Peyer's patch (tissue), 4 donors: ENCODE measurements at places on chromosomes 7 and 10.

- DNase-seq: no peak
These were observed 13.5 kb upstream of the TSPAN13 start for GRCh38 chr7:16739863-16740622.

DNA sequence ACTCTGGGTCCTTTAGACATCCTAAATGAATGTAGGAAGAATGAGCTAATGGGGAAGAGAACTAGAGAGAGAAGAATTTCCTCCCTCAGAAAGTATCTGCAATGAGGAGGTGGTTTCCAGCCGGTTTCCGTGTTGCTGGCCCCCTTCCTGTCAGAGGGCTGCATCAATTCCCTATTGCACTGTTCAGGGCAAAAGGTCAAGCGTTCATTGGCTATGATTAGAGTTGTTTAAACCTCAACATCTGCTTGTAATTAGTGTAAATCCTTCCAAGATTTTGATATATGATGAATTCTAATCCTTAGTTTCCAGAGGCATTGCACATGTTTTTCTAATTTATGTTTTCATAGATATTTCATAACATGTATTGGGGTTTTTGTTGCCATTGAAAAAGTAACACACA, 107.3 kb upstream of the SGCE start:
- no peak for DNase-seq

DNA sequence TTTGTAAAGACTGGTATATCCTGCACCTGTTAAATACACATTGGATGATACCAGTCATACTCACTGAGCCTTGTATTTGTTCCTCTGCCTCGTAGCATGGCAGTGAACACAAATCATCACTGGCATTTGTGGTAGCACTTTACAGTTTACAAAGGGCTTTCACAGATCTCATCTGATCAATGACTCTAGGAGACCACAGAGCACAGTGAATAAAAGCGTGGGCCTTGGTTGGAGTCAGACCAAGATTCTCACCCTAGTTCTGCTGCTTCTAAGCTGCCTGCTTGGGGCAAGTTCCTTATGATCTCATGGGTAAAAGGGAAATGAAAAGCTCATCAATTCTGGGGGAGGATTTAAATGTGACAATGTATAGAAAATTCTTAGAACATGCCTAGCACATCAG, 129.9 kb upstream of the AGK start:
- DNase-seq: no peak

GRCh38 chr7:134630893-134631292, 15.8 kb upstream of the BPGM start:
- DNase-seq: no peak

- DNase-seq: no peak
These were observed 22.2 kb upstream of the CPXM2 start for GRCh38 chr10:123913688-123914268.

- DNase-seq: peak; percentile 78
These were observed 6.5 kb upstream of the C10orf105 start for GRCh38 chr10:71725998-71726579.

DNA sequence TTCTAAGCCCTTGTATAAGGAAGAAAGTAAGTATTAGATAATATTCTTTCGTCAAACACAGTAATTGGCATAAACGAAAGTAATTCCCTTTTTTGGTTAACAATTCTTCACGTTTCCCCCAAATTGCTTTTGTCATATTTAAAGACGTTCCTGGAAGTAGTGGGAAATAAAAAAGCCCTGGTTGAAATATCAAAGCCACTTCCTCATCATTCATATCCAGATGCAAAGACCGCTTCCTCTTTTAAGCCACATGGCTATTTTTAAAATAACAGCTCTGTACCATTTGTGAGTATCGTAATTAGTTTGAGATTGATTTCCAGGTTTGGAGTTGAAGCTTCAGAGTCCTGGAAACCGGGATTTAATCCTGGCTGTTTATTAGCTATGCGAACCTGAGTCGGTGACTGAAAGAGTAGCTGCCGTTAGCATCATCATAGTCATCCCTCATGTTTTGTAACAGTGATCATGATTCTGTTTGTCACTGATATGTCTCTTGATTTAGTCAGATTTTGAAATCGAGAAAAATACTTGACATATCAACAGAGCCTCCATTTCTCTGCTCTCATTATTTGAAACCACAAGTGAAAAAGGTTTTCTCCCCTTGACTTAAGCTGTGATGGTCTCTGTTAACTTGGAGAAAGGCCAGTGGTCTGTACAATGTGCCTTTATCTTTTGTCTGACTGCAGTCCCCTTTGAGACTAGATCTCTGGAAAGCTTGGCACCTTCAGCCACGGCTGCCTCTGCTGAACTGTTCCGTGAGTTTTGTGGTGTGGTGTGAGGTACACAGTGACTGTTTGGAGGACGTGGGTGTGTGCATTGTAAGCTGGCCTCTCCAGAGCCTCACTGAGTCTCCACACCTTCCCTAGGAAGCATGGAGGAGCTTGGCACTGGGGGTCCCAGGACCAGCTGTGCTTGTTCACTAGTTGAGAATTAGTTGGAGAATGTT, 18.1 kb downstream of the OPTN start:
- no peak for DNase-seq

DNA sequence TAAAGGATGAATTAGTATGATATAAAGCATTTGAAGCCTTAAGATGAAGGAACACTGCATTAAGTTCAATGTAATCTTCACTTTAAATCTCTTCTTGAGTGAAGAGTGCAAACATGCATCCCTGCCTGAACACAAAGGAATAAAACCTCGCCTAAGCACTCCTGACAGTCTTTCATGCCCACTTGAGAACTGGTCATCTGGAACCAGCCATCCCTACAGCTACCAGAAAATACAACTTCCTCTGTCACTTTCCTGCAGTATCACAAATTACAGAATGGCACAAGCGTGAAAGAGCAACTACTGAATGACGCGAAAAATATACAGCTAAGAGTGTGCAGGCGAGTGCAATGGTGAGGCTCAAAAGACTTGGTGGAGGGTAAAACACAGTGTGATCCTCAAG, 1079.9 kb downstream of the CNTNAP2 start:
- DNase-seq: no peak

- DNase-seq: peak; percentile 68
These were observed 132.2 kb downstream of the VIPR2 start for GRCh38 chr7:159012353-159013069.

- no peak for DNase-seq
These were observed 22.1 kb upstream of the PRKAR1B start for GRCh38 chr7:749140-749551.

DNA sequence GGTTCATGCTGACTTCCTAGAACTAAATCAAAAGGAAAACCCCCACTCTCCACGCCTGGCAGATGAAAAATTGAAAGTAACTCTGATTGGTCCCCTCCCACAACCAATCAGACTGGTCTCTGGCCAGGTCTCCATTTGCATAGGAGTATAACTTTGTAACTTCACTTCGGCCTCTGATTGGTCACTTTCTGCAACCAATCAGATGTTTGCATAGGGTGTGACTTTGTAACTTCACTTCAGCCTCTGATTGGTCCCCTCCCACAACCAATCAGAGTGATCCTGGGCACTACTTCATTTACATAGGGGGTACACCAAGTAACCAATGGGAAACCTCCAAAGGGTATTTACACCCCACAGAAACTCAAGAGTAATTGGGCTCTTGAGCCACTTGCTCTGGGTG, 306.6 kb upstream of the PFKP start:
- DNase-seq: no peak

GRCh38 chr7:27251652-27252590, 9.3 kb downstream of the EVX1 start:
- DNase-seq: no peak

GRCh38 chr7:7210475-7211237, 28.3 kb downstream of the C1GALT1 start:
- no peak for DNase-seq

- no peak for DNase-seq
These were observed 55.7 kb upstream of the EFCAB10 start for GRCh38 chr7:105636982-105637381.

DNA sequence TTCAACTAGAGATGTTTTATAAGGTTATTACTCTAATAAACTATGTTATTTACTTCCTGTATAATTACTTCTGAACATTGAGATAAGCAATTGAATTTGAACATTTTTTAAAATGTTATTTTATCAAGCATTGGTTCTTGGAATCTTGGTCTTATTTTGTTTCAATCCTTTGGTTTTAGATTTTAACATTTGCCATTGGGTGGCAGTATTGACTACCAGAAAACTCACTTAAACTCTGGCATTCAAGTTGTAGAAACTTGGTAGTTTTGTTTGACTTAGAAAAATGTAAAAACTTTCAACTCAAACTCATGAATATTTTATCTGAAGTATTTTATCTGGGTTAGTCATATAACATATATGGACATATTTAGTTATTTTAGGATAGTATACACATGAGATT, 48.1 kb downstream of the ATRNL1 start:
- DNase-seq: no peak

DNA sequence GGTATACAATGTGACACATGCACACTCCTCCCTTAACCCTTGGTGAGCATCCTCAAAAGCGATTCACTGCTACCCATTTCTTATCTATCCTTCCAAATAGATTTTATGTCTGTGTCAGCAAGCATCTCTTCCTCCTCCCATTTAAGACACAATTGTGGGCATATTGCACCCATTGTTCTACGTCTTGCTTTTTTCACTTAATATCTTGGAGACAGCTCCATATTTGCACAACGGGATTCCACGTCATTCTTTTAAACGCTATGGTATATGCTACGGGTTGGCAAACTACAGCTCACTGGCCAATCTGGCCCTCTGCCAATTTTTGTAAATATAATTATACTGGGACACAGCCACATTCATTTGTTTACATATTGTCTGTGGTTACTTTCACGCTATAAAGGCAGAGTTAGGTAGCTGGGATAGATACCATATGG, 88.6 kb downstream of the RNF216 start:
- no peak for DNase-seq

- no peak for DNase-seq
These were observed 99.1 kb upstream of the JCAD start for GRCh38 chr10:30158325-30158960.

DNA sequence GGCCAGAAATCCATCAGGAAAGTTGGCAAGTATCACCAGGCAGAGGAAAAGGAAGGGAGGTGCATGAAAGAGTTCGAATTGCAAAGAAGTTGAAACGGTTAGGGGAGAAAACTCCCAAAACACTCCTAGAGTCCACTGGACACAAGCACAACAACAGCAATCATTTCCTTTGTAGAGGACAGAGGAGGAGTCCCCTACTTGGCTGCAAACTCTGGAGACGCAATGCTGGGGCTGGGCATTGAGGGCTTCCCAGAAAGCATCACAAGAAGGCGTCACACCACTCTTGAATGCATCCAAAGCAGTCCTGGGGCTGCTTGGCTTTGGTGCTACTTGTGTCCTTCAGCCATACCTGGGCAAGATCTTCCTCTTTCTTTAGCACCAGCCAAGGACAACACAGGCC, 18.1 kb upstream of the SLC26A4 start:
- DNase-seq: no peak

DNA sequence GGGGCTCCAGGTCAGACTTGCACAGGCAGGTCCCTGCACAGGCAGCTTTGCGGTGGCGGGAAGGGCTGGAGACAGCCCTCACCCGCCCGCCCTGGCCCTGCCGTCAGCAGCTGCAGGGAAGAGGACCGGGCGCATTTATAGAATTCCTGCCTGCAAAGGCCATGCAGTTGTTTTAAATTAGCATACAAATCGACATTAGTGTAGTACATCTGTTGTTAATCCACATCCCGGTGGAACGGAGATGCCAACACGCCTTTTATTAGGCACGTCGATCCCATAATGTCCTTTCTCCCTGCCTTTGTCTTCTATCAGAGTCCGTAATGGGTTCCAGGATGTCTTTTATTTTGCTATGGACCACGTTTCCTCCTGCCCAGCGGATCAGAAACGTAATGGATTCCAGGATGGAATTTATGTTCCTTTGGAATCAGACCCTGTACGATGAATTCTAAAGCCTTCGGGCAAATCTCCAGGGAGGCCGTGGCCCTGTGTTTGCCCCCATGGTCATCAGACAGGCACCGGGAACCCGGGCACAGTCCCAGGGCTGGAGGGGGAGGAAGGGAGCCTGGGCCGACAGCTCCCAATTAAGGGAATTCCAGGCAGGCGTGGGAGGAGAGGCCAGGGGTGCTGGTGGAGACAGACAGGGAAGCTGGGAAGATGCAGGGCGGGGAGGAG, 123.9 kb downstream of the COL26A1 start:
- no peak for DNase-seq

DNA sequence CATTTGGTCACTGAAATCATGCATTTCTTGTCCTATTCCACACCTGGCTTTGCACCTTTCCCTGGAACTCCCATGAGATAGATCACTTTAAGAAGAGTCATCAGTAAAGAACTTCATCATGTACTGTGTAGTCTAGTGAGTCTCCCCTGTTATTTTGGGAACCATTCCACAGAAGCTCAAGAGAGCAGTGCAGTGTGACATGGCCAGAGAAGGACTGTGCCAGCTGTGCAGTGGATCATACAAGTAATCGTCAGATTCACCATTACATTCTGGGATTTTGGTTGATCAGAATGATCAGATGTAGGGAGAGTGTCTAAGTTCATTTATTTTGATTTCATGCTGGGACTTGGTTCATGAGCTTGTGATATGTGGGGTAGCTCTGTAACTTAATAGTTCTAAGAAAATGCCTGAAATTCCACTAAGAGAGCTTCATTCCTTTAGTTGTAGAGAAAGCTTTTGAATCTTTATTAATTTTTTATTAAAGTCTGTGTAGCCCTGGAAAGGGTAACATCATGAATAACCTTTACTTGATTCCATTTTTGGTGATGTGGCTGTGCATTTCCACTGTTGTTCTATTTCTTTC, 166.8 kb downstream of the SUGCT start:
- no peak for DNase-seq

DNA sequence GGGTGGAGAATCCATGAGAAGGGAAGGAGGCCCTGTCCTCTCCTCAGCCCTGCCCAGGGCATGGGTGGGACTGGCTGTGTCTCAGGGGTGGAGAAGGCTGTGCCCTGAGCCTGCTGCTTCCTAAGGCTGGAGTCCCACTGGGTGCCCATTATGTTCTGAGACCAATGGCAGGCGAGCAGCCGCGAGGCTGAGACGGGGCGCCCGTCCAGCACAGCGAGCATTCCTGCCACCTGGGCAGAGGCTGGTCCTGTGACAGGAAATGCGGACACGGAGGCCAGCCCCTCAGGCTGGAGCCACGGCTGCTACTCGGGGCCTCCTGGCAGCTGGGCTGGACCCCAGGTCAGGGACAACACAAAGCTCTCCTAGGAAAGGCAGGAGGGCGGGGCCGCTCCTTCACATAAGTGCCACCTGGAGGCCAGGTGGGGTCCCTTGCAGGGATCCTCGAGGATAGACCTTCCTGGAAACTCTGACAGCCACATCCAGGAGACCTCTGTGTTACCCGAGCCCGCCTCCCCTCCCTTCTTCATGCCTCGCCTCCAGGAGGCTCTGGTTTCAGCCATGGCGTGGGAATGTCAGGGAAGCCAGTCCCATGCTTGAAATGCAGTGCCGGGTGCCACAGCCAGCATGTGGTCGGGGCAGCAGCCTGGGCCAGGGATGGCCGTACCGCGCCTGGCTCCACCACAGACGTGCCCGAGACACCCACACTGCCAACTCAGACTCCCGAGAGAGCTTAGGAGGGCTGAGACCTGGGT, 173.9 kb downstream of the USP6NL start:
- no peak for DNase-seq

GRCh38 chr10:44193567-44194220, 191.2 kb downstream of the CXCL12 start:
- no peak for DNase-seq
